ENCODE measurements at places on chromosomes 5 and 9. TPM values are rescaled to one million over a fixed set of nuclear protein-coding genes. Genes with fewer than 3 reads are reported as not detected.

PCBD2 gene
- polyA plus RNA-seq, result 9.3 TPM

NOP16 gene
- 34.7 TPM for polyA plus RNA-seq

CA9 gene
- polyA plus RNA-seq, result not detected

GLDC gene
- polyA plus RNA-seq, result not detected

- H3K36me3 ChIP-seq, result no peaks in the 10 kb centered on the region
- no peaks in the 10 kb centered on the region for H3K27me3 ChIP-seq
- no peaks in the 10 kb centered on the region for H3K4me1 ChIP-seq
- no peak overlapping the region for H3K27ac ChIP-seq
- no peak overlapping the region for H3K4me3 ChIP-seq
Observed at GRCh38 chr5:62671479-62671878, 92.9 kb downstream of the LRRC70 start.

DNA sequence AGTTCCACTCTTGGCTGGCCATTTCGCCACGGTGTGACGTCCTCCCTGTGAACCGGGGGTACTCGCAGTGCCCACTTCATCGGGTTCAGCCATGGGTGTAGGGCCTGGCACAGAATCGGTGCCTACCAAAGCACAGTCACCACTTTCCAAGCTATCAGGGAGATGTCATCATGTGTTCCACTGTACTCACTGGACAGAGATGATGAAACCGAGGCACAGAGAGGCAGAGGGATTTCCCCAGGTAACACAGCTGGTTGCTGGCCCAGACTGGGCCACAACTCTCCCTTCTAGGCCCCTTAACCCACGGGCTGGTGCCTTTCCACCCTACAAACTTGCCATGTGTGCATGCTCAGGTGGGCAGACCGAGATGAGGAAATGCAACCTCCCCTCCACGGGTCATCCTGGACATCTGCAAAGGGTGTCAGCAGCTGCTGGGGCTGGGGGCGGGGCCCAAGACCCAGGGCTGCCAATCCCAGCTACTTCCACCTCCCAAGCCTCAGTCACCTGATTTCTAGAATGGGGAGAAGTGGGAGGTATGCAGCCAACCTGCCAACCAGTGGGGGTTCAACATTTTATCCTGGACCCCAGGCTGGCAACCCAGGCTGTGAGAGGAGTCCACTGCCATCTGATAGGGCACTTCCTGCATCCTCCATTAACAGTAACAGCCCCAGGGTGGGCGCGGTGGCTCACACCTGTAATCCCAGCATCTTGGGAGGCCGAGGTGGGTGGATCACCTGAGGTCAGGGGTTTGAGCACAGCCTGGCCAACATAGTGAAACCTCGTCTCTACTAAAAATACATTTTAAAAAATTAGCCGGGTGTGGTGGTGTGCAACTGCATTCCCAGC lies 893 bp upstream of the SH2D3C start:
- H3K4me1 ChIP-seq, result peaks cover 77% of the 10 kb centered on the region
- peaks cover 16% of the 10 kb centered on the region for H3K27me3 ChIP-seq
- DNase-seq, result peak; percentile 50

DNA sequence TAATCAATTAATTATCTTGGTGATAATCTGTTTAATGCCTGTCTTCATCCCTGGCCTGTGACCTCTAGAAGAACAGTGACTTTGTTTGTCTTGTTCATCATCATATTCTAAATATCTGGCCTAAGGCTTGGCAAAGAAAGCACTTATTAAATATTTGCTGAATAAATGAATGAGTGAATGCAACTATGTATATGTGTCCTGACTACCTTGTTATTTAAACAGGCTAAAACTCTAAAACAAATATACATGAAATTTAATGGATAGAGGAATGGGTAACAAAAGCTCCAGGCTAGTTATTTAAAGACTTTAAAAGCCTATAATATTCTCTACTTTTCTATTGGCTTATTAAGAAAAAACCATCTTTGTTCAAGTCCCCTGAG lies 91.7 kb upstream of the CER1 start:
- no peaks in the 10 kb centered on the region for H3K4me1 ChIP-seq
- H3K27me3 ChIP-seq, result no peaks in the 10 kb centered on the region
- H3K27ac ChIP-seq, result no peak overlapping the region
- no peak for DNase-seq
- H3K36me3 ChIP-seq, result no peaks in the 10 kb centered on the region

- no peak for DNase-seq
- no peaks in the 10 kb centered on the region for H3K36me3 ChIP-seq
- no peak overlapping the region for H3K4me3 ChIP-seq
- no peaks in the 10 kb centered on the region for H3K4me1 ChIP-seq
Observed at GRCh38 chr9:35510754-35511428, 21.0 kb downstream of the RUSC2 start.
